ENCODE measurements at places on chromosomes 7 and 10.
A peak's percentile ranks its signal among the peaks of the same experiment; 100 is the strongest.

GRCh38 chr7:36203071-36203790, 50.2 kb downstream of the EEPD1 start:
- no peak for DNase-seq

GRCh38 chr7:79620291-79620690, 166.8 kb upstream of the MAGI2 start:
- DNase-seq = no peak

DNA sequence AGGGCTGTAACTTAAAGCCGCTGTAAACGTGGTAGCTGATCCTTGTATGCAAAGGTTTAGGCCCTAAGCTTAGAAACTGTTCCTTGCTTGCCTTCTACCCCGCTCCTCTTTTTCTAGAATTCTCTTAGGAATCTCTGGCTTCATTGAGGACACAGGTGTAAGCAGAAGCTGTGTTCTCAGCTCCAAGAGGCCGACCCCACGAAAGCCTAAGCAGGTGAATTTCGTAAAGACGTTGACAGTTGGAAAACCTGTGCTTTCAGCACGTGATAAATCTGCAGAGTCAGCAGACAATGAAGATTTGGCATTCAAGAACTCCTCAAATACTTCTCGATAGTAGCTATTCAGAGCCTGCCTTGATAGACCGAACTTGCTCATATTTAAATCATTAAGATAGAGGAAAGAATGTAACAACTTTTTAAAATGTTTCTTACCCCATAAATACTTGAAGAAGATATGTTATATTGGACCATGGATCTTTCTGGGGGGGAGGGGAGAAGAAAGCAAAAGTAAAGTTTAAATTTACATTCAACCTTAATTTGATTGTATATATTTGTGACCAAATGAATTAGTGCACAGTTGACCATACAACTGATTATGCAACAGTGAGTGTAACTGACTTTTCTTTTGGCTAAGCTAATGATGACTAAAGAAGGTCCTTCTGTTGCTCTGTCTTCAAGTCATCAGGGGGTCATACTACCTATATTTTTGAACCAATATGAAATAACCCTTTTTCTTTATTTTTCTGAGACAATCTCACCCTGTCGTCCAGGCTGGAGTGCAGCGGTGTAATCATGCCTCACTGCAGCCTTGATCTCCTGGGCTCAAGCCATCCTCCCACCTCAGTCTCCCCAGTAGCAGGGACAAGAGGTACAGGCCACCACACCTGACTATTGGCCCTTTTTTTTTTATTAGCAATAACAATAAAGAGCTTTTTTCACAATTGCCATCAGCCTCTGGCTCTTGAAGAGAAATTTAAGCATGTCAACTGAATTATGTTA, 1.2 kb upstream of the GDI2 start:
- DNase-seq = peak; percentile 52

DNA sequence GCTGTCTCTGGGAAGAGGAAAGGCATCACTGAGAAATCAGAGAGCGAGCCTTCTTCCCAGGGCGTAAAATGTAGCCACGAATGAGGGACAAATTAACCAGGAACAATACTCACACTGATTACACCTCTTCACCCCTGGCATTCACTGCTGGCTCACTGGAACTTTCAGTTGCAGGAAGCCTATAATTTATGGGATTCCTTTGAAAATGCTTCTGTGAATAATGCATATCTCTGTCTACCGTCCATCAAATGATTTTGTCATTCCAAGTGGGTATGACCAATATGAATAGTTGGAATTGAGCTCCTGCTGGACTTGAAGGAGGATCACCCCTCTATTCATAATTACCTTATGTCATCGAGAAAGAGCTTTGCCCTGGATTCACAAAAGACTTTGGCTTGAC, 360.3 kb upstream of the FZD8 start:
- no peak for DNase-seq

DNA sequence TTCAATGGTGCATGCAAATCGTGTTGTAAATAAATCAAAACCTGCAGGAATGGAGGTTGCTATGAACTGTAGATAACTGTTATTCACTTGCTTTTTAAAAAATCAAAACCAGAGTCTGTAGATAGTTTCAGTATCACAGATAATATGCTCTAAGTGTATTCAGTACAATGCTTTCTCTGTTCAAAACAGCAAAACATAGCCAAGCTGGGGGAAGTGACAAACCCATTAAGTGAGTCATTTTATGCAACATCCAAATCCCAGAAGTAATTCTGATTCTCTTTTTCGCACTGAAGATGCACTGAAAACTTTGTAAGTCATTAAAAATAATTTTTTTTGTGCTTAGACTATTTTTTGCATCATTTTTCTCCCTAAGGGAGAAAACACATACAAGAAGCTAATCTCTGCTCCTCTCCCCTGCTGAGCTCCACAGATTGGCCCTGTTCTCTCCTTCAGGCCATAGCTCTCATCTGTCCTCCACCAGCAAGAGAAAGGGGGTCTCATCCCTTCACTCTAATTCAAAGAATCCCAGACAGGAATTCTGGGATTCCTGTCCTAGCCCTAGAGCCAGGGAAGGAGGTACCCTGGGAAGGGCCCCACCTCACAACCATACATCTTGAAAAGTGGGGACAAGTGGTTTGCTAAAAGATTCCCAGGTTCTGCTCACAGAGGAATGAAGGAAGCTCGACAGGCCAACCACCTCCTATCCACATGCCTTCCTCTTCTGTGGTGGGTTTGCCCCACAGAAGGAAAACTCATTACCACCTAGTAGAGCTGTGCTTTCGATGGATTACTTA, 4.9 kb downstream of the PRTFDC1 start:
- DNase-seq = peak; percentile 64

- DNase-seq = no peak
These were observed 215.9 kb downstream of the CRPPA start for GRCh38 chr7:16205466-16205865.

DNA sequence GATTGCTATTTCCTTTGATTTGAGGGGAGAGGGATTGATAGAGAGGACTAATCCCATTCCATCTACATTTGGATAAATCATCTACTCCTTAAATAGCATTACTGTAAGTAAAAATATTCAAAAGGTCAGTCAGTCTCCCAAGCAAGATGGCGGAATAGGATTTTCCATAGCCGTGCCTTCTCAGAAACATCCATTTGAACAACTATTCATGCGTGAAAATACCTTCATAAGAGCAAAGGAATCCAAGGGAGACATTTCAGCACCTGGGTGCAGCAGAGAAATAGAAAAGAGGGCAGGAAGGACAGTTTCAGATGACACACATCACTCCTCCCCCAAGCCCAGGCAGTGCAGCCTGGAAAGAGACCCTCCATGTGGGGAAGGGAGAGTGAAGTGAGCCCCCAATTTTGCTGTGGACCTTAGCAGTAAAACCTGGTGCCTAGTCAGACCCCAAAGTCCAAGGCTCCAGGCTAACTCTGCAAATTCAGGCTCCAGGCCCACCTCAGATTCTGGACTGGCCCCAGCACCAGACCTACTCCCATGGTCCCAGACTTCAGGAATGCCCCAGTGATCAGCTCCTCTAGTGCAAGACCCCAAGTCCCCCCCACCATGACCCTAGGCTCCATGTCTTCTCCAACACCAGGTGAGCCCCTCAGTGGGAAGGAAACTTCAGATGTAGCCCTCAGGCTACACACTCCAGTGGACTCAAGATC, 104.3 kb upstream of the LANCL2 start:
- DNase-seq = no peak
